ENCODE measurements at places on chromosomes 7 and 10.

DNA sequence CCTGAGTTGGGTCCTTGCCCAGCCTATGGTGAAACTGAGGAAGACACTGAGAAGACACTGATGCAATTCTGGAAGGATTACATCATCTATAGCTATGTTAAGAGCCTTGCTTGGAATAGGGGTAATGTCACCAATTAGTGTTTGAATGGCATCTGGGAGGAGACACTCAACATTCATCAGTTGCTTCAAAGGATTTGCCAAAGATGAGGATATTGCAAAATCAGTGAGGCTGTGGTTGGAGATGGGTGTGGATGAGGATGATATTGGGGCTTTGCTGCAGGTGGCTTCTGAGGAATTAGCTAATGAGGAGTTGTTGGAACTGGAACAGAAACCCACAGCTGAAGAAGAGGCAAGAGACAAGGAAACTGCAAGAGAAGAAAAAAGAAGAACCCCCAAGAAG is 146.7 kb upstream of the SP4 start:
- no peak for DNase-seq

DNA sequence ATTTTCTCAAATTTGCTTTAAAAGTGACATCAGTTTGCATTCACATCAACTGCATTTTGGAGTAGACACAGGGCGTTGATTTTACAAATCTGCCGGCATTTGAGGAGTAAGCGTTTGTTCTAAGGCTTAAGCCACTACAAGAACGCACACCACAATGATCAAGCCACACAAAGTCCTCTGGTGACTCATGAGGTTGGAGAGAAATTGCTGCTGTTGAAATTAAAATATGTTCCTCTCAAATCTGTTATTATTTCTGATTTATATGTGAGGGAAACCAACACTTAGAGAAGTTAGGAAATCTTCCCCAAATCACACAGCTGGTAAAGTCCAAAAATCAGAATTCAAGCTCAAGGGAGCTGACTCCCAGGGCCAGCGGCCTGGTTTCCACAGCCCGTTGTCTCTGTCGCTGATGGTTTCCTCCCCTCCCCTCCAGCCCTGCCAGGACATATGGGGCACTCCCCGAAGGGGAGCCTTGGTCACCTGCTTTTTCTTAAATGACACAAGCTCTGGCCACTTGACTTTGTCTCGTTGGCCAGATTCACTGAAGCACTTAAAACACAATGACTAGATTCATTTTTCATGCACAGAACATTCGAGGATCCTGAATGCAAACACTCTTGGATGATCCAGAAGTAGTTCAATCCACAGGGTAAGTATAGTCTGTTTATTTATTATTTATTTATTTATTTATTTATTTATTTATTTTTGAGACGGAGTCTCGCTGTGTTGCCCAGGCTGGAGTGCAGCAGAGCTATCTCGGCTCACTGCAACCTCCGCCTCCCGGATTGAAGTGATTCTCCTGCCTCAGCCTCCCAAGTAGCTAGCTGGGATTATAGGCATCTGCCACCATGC is 29.2 kb upstream of the KLF6 start:
- no peak for DNase-seq

- DNase-seq: no peak
Observed at GRCh38 chr7:124930173-124930623, 573 bp upstream of the POT1 start.

- DNase-seq: peak; percentile 79
Observed at GRCh38 chr7:128053023-128053422, 21.8 kb upstream of the LRRC4 start.

- DNase-seq: peak; percentile 6
Observed at GRCh38 chr10:6053816-6054631, 8.1 kb downstream of the IL2RA start.

DNA sequence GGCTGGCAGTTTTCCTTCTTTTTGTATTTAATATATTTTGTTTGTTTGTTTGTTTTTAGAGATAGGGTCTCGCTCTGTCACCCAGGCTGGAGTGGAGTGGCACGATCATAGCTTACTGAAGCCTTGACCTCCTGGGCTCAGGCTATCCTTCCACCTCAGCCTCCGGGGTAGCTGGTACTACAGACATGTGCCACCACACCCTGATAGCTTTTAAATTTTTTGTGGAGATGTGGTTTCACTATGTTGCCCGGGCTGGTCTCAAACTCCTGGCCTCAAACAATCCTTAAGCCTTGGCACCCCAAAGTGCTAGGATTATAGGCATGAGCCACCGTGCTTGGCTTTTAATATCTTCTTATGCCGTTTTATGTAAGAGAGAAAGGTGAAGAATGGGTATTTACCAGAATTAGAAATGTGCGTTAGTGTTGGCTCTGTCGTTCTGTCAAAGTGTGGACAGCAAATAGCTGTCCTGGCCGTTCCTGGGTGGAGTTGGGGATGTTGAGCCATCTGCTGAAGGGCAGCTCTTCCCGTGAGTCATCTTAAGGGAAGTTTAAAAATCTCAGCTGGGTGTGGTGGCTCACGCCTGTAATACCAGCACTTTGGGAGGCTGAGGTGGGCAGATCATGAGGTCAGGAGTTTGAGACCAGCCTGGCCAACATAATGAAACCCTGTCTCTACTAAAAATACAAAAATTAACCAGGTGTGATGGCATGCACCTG is 14.8 kb downstream of the OGDH start:
- DNase-seq: peak; percentile 58

- no peak for DNase-seq
Observed at GRCh38 chr7:95972523-95972922, 200.2 kb downstream of the DYNC1I1 start.

DNA sequence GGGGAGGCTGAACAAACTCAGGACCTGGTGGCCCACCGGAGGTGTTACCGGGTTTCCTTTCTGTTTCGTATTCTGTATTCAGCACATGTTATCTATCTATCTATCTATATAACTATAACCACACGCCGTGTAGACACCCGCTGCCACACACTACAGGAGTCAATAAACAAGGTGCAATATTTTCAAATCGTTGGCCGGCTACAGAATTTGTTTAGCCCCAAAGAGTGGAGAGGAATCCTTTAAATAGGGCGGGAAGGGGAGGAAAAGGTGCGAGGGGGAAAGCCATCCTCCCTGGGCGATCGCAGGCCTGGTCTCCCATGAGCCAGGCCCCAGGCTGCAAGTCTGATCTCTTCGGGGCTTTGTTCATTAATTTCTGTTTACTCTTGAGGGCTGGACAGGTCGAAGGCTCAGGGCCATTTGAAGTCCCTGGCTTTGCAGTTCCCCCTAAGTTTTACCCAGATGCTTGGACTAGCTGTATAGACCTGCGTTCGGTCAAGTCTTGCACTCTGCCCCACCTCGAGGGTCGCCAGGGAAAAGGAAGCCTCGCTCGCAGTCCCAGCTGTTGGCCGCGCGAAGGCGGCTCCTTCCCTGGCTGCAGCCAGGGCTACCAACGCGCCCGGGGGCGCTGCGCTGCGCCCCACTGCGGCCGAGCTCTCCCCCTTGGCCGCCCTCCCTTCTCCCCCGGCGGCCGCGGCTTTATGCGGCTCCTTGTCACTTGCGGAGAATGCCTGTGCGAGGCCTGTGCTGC is 3.8 kb downstream of the NKX2-3 start:
- DNase-seq: no peak

- DNase-seq: no peak
Observed at GRCh38 chr10:121418126-121418777, 180.0 kb downstream of the FGFR2 start.

- no peak for DNase-seq
Observed at GRCh38 chr10:88764110-88764509, 4.3 kb downstream of the LIPN start.

DNA sequence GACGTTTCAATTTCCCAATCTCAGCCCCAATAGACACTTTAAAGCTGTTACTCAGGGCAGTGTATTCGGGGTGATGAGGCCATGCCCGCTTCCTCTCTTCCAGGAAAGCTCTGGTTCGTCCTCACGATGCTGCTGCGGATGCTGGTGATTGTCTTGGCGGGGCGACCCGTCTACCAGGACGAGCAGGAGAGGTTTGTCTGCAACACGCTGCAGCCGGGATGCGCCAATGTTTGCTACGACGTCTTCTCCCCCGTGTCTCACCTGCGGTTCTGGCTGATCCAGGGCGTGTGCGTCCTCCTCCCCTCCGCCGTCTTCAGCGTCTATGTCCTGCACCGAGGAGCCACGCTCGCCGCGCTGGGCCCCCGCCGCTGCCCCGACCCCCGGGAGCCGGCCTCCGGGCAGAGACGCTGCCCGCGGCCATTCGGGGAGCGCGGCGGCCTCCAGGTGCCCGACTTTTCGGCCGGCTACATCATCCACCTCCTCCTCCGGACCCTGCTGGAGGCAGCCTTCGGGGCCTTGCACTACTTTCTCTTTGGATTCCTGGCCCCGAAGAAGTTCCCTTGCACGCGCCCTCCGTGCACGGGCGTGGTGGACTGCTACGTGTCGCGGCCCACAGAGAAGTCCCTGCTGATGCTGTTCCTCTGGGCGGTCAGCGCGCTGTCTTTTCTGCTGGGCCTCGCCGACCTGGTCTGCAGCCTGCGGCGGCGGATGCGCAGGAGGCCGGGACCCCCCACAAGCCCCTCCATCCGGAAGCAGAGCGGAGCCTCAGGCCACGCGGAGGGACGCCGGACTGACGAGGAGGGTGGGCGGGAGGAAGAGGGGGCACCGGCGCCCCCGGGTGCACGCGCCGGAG is 2.6 kb downstream of the GJD4 start:
- DNase-seq: no peak

- peak; percentile 54 for DNase-seq
Observed at GRCh38 chr7:27113991-27114769, 11.7 kb upstream of the HOXA2 start.

GRCh38 chr10:53744746-53745145 is 972.2 kb upstream of the MBL2 start:
- DNase-seq: no peak

GRCh38 chr10:30825022-30825421 is 195.5 kb upstream of the LYZL2 start:
- no peak for DNase-seq

DNA sequence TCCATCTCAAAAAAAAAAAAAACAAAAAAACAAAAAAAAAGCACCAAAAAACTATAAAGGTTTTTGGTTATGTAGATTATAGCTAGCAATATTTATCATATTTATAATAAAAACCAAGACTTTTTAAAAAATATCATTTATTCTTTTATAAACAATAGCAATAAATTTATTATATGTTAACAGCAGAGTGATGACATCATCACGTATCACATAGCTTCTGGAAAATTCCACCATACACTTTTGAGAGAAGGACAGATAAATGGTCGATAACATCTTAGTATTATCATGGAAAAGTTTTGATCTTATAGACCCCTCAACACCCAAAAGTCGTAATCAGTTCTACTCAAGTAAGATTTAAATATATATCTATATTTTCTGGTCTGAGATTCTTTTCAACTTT is 33.2 kb upstream of the IL15RA start:
- no peak for DNase-seq

GRCh38 chr10:107616463-107617410 is 452.2 kb upstream of the SORCS1 start:
- DNase-seq: no peak

DNA sequence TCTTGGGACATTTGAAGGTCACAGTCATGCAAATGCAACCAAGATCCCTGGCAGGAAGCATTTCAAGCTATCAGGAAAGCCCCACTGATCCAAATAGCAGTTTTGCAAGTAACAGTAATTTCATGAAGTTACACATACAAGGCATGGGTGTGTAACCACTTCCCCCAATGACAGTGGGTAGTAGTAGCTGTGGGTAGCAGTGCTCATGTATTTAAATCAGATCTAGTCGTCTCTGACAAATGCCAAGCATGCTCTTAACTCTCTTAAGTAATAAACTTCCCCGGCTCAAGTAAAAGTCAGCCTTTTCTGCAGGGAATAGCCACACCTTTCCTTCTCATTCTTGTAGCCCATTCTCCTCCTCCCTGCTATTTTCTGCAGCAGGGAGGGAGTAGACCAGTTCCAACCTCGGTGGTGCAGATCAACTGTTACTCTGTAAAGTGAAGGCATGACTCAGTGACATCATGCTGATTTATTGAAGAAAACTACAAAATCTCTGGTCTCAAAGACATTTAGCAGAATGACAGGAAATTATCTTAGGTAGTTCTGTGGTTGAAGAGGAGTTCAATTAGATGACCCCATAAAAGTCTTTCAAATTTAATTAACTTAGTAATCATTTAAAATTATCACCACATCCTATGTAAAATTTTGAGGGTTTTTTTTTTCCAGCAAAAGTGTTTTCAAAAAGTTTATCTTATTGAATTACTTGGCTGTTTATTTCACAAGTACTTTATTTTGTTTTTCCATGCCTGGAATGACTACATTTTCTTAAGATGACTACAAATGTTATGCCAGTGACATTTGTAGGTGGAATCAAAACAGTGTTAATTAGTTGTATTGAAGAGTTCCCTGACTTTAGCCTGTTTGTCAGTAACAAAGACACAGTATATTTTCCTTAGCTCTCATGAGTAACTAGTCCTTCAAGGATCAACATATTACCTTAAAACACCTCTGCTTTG is 568.3 kb downstream of the INHBA start:
- DNase-seq: no peak

- DNase-seq: no peak
Observed at GRCh38 chr10:109962247-109962646, 38.9 kb upstream of the XPNPEP1 start.

DNA sequence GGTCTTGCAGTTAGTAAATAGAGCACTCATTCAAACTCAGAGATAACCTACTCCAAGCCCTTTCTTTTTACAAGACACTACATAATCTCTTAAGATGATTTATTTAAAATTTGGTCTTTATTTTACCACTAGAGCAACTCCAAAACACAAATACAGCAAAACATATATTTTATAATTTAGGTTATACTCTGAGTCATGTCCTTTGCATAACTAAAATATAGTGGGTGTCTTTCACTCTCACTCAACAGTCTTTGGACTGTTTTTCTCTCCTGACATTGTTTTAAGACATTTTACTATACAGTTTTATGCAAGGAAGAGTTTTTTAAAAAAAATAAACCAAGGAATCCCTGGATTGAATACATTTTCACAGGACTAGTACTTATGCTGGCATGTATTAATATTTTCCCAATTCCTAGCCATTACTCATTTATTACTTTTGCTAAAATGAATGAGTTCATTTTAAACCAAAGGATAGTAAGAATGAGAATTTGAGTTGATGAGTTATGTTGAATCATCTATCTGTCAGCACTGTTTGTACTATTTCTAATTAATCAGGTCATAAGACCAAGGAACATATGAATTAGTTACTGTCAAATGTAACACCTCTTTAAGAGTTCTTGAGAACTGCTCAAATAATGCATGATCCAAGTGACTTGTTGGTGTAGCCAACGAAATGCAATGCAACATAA is 303.1 kb upstream of the FZD1 start:
- no peak for DNase-seq

DNA sequence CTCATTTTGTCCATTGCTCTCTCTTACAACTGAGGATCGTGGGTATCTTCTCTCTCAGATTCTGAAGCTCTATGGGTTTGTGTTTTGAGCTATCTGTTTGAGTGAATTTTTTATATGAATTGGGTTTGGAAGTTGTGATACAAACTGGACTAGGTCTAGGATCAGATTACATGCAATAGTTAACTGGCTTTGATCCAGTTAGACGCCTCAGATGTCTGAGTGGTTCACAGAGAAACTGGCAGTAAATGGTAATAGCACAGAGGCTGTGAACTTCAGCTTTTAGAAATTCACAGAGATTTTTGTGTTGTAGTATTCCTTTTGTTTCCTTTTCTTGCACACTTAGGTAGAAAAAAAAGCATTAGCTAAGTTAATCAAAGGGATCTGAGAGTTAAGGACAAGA is 12.7 kb upstream of the DNMBP start:
- DNase-seq: no peak

- no peak for DNase-seq
Observed at GRCh38 chr7:91759205-91759863, 121.2 kb downstream of the MTERF1 start.

GRCh38 chr10:27285093-27285492 is 44.5 kb upstream of the ACBD5 start:
- peak; percentile 19 for DNase-seq

All from dermis microvascular lymphatic vessel endothelial cell (primary cell).